ENCODE measurements at places on chromosomes 2 and 18.

DNA sequence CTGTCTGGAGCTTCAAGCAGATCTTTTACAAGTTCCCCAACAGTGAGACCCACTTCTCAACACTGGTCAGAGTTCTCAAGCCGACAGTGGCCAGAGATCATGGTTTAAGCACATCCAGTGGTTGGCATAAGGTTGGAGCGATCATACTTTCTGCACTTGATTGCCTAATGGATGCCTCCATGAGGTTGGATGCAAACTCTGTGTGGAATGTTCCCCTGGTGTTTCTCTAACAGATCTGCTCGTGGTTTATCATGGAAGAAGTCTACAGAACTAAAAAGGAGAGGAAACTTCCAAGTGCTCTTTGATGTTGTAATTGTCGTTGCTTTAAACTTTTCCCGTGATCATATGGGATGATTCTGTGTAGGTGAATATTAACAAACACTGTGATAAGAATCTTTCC lies 60.7 kb downstream of the SH3RF3 start:
- DNase-seq = no peak

DNA sequence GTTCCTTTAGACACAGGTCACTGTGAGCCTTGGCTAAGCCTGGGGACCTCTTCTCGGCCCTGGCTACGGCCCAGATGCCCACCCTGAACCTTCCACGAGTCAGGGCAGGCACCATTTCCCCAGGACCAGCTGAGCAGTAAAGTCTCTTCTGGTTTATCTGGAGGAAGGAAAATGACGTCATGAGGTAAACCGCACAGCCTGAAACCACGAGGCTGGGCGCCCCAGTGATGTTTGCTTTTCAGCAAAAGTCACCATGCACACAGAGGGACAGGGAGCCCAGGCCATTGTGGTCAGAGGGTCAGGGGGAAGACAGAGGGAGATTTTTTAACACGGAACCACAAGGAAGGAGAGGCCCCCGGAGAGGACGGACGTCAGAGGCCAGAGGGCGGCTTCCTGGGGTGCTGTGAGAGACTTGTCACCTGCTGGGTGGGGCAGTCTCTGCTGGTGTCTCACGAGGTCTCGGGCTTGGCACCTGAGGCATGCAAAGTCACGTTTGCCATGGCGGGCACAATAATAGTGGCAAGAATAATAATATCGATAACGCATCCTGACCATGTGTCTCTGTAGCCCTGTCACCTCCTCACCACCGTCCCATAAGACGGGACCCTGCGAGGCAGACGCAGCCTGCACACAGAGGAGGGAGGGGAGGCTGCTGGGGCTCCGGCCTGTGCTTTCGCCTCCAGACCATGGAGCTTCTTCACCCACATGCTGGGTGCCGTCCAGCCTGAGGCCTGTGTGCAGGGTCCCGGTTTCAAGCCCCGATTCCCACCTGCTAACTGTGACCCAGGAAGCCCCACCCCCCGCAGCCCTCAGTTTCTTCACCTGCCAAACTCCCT lies 33.2 kb upstream of the FOSL2 start:
- peak; percentile 59 for DNase-seq

DNA sequence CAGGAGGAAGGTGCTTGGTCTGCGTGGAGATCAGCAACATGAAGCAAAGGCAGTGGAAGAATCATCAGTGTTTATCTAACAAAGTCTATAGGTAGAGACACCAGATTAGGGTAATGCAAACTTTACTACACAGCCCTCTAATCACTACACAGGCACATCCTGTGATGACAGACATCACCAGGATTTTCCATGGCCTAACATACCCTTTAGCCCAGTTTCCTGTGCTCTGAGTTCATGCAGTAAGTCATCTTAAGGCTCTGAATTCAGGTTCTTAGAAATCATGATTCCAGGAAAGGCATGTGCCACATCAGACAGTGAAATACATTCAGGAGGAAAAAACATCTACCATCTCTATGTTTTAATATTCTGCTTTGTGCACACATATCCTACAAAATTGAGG lies 708.5 kb upstream of the SLC8A1 start:
- no peak for DNase-seq

- DNase-seq = no peak
These were observed 104.5 kb downstream of the VAPA start for GRCh38 chr18:10018289-10018688.

- DNase-seq = no peak
These were observed 77.1 kb upstream of the SLC39A10 start for GRCh38 chr2:195579776-195580555.

GRCh38 chr2:204272610-204273287 lies 272.5 kb upstream of the PARD3B start:
- no peak for DNase-seq

GRCh38 chr2:187527262-187527661 lies 27.0 kb downstream of the TFPI start:
- no peak for DNase-seq

DNA sequence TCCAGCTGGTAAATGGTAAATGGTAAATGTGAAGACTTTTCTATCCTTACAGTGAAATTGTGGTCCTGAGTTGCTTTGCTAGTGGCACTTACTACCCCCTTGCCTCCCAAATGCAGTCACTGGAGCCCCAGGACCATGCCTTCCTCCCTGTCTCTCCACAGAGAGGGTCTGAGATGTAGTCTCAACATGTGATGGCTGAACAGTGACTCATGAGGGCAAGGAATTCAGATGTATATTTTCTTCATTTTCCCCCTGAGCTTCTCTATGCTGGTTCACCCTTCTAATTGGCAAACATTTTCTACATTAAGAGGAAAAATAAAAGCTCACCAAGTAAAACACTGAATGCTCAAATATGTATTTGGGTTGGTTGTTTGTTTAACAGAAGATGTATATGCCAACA lies 232.0 kb downstream of the SH3BP4 start:
- DNase-seq = no peak

DNA sequence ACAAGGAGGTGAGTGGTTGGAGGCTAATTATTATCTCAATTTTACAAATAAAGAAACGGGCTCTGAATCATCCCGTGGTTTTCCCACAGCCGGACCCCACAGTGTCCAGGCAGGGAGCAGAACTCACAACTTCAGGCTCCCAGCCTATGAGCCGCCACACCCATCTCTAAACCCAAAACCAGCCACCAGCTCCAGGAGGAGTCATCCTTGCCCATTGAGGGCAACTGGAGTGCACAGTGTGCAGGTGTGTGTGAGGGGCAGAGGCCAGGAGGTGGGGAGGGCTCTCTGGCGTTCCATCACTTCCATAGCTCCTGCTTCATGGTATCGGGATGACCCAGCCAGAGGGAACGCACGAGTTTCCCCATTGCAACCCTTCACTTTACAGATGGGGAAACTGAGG lies 144.5 kb downstream of the CYP26B1 start:
- DNase-seq = no peak

DNA sequence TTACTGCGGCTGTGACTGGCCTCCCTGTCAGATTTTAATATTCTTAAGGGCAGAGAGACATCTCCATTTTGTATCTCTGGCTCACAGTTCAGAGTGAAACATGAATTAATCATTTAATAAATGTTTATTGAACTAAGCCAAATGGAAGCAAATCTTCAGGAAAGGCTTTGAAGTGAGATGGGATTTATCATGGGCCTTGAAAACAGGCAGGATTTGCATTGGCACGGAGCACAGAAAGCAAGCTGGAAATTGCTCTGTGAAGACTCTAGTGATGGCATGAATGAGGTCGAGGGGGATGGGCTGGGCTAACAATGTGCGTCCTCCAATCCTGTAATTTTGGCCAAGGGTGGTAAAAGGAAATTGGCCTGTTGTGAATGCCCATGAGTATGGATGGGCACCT lies 369.8 kb upstream of the SOX11 start:
- no peak for DNase-seq

- no peak for DNase-seq
These were observed 624.8 kb upstream of the RAB6C start for GRCh38 chr2:129354631-129355030.

Data from activated T-cell treated with anti-CD3 and anti-CD28 coated beads for 1 hour (primary cell).